Heart right ventricle (tissue), 16 donors: ENCODE measurements at places on chromosomes 3 and 15.

GRCh38 chr3:17110660-17111396 lies 226.1 kb downstream of the PLCL2 start:
- no peak for DNase-seq

DNA sequence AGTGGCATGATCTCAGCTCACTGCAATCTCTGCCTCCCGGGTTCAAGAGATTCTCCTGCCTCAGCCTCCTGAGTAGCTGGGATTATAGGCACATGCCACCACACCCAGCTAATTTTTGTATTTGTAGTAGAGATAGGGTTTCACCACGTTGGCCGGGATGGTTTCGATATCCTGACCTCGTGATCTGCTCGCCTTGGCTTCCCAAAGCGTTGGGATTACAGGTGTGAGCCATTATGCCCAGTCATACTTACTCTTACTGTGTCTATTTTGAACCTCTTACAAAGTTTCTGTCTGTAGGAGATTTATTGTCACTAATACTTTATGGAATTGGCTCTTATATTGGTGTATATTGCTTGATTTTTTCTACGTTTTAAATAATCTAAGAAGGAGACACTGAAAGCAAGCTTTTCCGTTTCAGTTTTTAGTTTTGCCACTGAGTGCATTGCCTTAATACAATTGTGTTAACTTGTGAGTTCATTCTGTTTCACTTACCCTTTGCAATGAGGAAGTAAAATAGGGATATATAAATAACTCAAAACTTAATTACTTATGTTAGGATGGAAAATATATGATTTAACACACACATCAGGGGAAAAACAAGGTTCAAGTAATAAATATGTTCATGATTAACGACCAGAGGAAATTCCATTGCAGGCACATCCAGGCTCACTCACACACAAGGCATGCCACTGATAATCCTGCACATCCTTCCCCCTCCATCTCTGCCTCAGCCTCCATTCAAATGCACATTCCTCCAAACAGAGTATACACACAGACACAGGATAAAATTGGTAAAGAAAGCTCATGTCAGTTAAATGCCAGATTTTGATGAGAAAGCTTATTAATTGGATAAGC lies 279.3 kb upstream of the RASGRP1 start:
- DNase-seq: no peak

GRCh38 chr15:80958818-80959495 lies 30.7 kb downstream of the MESD start:
- no peak for DNase-seq

GRCh38 chr3:194075802-194076460 lies 60.0 kb upstream of the HES1 start:
- no peak for DNase-seq

- DNase-seq: peak; percentile 38
These were observed 38.0 kb upstream of the DPH6 start for GRCh38 chr15:35583863-35584528.
